ENCODE measurements at places on chromosomes 5 and 9.

DNA sequence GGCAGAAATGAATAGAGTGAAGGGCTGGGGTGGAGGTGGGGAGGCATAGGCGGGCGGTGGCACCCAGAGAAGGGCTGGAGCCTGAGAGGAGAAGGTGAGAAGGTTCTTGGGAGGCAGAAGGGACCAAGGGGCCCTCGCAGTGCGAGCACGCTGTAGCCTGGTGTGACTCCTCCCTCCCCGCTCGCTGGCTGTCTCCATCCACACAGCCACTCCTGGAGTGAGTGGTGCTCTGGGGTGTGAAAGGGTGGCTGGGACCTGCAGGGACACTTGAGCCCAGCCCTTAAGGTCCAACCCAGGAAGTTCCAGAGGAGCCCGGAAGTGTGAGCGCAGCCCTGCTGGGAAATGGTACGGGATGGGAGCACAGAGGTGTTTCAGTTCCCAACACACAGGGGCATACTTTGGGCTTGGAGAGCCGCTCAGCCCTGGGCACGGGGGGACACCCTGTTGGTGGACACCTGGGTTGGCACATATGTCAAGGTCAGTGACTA is 9.3 kb upstream of the SCGB3A1 start:
- no peak for DNase-seq

GRCh38 chr5:147276497-147276896 is 41.7 kb downstream of the STK32A start:
- DNase-seq, result no peak

- DNase-seq, result no peak
Measured at GRCh38 chr5:107565791-107566767, 104.7 kb downstream of the EFNA5 start.

GRCh38 chr5:172901012-172901780 is 58.0 kb upstream of the RPL26L1 start:
- DNase-seq, result no peak

- no peak for DNase-seq
Measured at GRCh38 chr9:126435105-126435504, 108.5 kb downstream of the MVB12B start.

- DNase-seq, result no peak
Measured at GRCh38 chr5:50726475-50727148, 60.2 kb downstream of the PARP8 start.

GRCh38 chr5:148986636-148987035 is 76.2 kb downstream of the SH3TC2 start:
- DNase-seq, result no peak

- DNase-seq, result no peak
Measured at GRCh38 chr9:107227774-107228173, 55.3 kb upstream of the RAD23B start.

DNA sequence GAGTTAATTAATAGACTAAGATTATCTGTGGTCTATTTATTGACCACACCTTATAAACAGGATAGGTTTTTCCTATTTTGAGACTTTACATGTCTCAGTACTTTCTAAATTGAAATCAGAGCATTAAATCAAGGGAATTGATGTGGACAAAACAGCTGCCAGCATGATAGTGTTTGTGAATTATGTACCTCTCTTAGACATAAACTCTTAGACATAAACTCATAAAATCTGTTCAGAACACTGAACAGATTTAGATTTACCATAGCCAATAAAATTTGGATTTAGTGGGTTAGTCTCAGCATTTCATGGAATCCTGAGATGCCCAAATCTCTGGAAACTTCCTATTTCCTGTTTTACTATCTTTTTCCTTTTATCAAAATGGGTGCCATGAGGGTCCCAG is 11.5 kb upstream of the AGXT2 start:
- no peak for DNase-seq

DNA sequence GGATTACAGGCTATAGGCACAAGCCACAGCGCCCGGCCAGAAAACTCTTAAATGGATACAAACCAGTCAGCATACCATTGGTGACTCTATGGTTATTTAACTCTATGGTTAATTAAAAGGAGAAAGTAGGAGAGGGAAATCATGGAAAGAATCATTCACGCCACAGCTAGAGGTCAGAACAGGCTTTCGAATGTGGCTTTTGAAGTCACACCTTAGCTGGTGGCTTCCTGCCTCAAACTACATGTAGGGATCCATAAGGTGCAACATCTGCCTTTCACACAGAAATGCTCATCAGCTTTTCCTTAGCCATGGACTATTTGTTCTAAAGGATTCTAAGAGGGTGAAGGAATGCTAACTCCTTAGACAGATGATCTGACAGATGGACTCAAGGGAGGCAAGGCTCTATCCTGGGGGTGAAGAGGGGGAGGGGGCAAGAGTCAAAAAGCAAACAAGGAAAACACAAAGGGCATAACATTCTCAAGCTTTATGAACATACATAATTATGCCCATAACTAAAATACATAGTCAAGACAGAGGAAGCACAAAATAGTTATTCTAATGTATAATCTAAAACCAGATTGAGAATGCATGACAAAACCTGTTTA is 130.9 kb downstream of the EFNA5 start:
- no peak for DNase-seq

DNA sequence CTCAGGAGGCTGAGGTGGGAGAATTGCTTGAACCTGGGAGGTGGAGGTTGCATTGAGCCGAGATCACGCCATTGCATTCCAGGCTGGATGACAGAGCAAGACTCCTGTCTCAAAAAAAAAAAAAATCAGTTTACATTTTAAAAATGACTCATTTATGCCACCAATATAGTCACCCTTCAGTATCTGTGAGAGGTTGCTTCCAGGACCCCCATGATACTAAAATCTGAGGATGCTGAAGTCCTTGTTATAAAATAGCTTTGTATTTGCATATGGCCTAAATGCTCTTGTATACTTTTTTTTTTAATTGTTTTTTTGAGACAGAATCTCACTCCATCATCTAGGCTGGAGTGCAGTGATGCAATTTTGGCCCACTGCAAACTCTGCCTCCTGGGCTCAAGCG is 5.8 kb downstream of the OCLN start:
- DNase-seq, result no peak

- DNase-seq, result no peak
Measured at GRCh38 chr5:137146402-137146890, 352.7 kb downstream of the SPOCK1 start.

DNA sequence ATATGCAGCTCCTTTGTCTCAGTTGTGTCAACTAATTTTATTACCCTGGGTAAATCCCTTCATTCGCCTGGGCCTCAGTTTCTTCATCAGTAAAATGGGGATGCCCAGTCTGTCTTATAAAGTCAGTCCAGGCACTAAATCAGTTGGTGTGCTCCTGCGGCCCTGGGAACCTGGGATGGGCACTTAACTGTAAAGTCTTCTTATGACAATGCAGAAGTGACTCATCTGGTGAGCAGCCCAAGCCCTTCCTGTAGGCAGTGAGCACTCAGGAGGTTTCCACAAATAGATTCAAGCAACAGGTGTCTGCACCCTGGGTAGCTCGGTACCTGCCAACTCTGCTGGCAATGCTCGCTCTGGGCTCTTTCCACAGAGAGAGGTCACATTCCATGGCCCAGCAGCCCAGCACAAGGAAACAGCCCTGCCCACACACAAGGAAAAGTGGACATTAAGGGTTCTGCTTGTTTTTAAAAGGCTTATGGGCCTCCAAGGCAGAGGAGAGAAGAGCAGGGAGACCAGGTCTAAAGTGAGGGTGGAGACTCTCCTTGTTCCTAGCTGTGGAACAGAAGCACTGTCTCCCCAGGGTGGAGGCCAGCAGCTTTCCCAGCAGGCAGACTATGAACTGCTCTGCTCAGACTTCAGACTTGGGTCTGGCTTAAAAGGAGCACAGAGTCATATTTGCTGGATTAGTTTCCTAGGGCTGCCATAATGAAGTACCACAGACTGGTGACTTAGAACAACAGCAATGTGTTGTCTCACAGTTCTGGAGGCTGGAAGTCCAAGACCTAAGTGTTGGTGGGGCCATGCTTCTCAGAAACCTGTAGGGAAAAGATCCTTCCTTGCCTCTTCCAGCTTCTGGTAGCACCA is 89.7 kb upstream of the ADRA1B start:
- no peak for DNase-seq
